Urinary bladder (tissue), 4 donors: ENCODE measurements at places on chromosomes 12 and 14. TPM values are rescaled to one million over a fixed set of nuclear protein-coding genes. Genes with fewer than 3 reads are reported as not detected.

Gene SMOC1
- 8.0 TPM for total RNA-seq

Gene TAS2R9
- 0.37 TPM for total RNA-seq

Gene FOS
- 219 TPM for total RNA-seq

Gene RIN3
- total RNA-seq = 9.1 TPM

Gene GPX2
- 21.0 TPM for total RNA-seq

Gene CHD8
- 65.3 TPM for total RNA-seq

Gene CCND2
- 203 TPM for total RNA-seq

Gene MYH6
- 0.26 TPM for total RNA-seq

Gene PZP
- total RNA-seq = 1.7 TPM

Gene SIRT4
- 2.3 TPM for total RNA-seq

Gene TMEM63C
- 0.85 TPM for total RNA-seq

Gene DNAJC22
- total RNA-seq = 1.0 TPM

Gene SUOX
- 14.4 TPM for total RNA-seq

Gene KRT82
- not detected for total RNA-seq

Gene SYT1
- 13.8 TPM for total RNA-seq

Gene GATC
- total RNA-seq = 26.2 TPM

Gene USP30
- 13.9 TPM for total RNA-seq

Gene TBX3
- 123 TPM for total RNA-seq

Gene TRPV4
- total RNA-seq = 0.90 TPM

Gene CLEC4A
- total RNA-seq = 2.1 TPM

Gene ASCL1
- total RNA-seq = 0.32 TPM

Gene MMP19
- 4.3 TPM for total RNA-seq

Gene GPR162
- 6.4 TPM for total RNA-seq

Gene PRKD1
- total RNA-seq = 27.7 TPM

Gene TAS2R31
- 27.1 TPM for total RNA-seq

Gene FLVCR2
- 4.9 TPM for total RNA-seq

Gene KLRC1
- total RNA-seq = 2.4 TPM

Gene CPNE6
- total RNA-seq = 0.58 TPM

Gene OR8S1
- not detected for total RNA-seq

Gene SOX5
- 61.4 TPM for total RNA-seq
